ENCODE measurements at places on chromosomes 6 and 20. TPM values are rescaled to one million over a fixed set of nuclear protein-coding genes. Genes with fewer than 3 reads are reported as not detected.

DNA sequence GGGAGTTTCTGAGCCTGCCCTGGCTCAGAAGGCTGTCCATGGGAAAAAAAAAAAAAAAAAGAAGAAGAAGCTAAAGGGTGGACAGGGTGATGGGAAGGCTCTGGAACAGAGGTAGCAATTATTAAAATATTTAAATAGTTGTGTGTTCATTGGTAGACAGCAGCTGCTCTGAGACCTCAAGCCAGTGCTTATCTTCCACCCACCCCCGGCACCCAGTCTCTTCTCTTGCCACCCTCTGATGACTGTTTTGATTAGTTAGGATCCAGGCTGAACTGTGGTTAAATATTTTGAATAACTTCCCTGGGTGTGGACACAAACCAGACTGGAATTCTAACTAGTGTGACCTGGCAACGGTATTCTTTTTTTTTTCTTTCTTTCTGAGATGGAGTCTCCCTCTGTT is 16.9 kb upstream of the SRSF3 start:
- DNase-seq, result no peak

- no peak for DNase-seq
These were observed 50.8 kb downstream of the EYA2 start for GRCh38 chr20:46945465-46945864.

- no peak for DNase-seq
These were observed 610.7 kb downstream of the CBLN4 start for GRCh38 chr20:55394592-55394991.

DNA sequence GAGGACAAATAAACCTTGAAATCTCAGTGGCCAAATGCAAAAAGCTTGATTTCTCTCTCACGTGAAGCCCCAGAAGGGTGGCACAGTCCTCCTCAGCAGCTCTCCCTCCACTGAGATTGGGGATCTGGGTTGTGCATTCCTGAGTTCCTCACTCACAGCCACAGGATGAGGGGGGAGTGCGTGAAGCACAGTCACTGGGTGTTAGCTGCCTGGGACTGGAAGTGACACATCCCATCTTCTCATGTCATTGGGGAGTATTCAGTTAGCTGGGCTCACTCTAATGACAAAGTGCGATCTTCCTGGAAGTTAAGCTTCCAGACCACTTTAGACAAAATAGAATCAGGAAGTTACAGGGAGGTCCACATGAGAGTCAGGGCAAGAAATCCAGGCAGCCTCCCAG is 192.2 kb upstream of the LRFN2 start:
- DNase-seq, result no peak

JAG1 gene
- total RNA-seq, result 8.1 TPM

- DNase-seq, result no peak
These were observed 236.0 kb upstream of the FOXQ1 start for GRCh38 chr6:1075880-1076279.

GRCh38 chr20:50546729-50547314 is 36.6 kb downstream of the PTPN1 start:
- DNase-seq, result no peak

- DNase-seq, result peak; percentile 67
These were observed 56.2 kb upstream of the RIPOR2 start for GRCh38 chr6:24991810-24992467.

MUCL3 gene
- 0.05 TPM for total RNA-seq

Data from thymus (tissue), 14 donors.